Sigmoid colon (tissue), 7 donors: ENCODE measurements at places on chromosomes 12 and 14. TPM values are rescaled to one million over a fixed set of nuclear protein-coding genes. Genes with fewer than 3 reads are reported as not detected.
A peak's percentile ranks its signal among the peaks of the same experiment; 100 is the strongest.

GRCh38 chr12:112597986-112598385, 179.2 kb downstream of the PTPN11 start:
- DNase-seq, result no peak

DNA sequence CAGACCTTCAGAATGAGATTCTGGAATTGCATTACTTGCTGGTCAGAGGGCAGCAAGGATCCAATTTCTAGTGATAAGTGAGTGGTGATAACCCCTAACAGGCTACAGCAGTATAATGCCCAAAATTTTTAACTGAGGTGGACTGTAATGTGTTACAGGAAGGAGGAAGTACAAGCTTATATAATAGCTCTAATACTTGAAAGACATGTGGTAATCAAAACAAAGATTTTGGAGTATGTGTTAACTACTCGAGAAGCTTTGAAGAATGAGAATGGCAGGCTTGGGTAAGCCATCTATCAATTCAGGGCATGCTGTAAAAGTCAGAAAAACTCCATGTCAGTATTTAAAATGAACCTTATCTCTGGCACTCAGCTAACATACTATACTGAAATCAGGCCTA, 70.5 kb downstream of the ANKS1B start:
- no peak for DNase-seq

Gene LRP1-AS
- not detected for total RNA-seq

- DNase-seq, result no peak
Measured at GRCh38 chr12:24922090-24922489, 26.8 kb downstream of the BCAT1 start.

Gene TCL1B
- total RNA-seq, result not detected

DNA sequence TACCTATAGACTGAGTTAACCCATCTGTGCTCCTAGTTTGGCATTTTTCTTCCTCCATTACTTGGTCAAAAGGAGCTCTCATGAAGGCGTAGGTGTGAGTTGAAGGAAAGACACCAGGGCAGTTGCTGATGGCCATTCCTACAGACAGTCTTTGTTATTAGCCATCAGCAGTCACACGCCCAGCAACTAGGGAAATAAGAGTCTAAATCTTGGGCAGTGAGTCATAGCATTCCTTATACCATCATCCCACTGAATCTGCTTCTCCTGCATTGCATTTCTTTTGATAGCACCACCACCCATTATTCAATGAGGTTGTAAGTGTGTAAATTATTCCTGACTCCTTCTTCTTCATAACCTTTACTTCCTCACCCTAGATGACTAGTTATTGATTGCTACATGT, 150.9 kb upstream of the IGF1 start:
- DNase-seq, result no peak

GRCh38 chr12:89697296-89697695, 11.3 kb downstream of the ATP2B1 start:
- no peak for DNase-seq

DNA sequence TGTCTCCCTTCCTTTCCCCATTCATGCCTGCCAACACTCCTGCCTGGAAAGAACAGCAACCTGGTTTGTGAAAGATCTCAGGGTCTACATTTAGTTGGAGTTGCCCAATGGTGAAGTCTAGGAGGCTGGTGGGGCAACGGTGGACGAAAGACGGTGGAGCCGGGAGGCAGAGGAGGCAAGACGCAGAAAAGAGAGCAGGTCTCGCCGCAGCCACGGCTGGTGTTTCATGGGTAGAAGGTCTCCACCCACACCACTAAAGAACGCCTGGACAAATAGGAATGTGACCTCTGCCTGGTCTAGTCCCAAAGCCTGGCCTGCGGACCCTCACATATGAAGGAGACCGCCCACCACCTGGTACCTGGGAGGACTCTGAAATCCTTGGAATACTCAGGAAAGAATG, 185.6 kb downstream of the ALG10 start:
- DNase-seq, result no peak

DNA sequence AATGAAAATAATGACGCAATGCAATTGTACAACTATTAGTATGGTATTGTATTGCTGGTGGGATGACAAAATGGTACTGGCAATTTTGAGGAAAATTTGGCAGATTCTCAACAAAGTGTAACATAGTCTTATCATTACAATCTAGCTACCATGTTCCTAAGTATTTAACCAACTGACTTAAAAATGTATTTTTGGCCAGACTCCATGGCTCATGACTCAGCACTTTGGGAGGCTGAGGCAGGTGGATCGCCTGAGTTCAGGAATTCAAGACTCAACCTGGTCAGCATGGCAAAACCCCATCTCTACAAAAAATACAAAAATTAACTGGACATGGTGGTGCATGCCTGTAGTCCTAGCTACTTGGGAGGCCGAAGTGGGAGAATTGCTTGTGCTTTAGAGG, 1409.5 kb downstream of the AACS start:
- DNase-seq, result no peak

Gene DDX51
- 7.2 TPM for total RNA-seq

Gene ADAM21
- total RNA-seq, result not detected

Gene PROX2
- not detected for total RNA-seq

DNA sequence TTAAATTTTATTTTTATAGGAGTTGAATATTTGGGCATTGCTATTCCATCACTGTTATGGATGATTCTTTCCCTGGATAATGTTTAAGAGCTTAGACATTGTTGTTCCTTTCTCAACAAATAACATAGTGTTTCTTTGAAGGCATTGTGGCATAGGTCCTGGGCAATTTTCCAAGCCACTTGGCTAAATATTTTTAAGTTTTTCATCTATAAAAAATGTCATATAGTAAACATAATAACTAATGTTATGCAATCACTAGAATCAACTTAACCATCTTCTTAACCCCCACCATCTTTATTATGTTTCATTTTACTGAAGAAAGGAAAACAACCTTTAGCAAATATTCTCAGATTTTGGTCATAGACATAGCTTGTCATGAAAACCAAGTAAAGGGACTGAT, 600.6 kb upstream of the LMO3 start:
- DNase-seq, result no peak

DNA sequence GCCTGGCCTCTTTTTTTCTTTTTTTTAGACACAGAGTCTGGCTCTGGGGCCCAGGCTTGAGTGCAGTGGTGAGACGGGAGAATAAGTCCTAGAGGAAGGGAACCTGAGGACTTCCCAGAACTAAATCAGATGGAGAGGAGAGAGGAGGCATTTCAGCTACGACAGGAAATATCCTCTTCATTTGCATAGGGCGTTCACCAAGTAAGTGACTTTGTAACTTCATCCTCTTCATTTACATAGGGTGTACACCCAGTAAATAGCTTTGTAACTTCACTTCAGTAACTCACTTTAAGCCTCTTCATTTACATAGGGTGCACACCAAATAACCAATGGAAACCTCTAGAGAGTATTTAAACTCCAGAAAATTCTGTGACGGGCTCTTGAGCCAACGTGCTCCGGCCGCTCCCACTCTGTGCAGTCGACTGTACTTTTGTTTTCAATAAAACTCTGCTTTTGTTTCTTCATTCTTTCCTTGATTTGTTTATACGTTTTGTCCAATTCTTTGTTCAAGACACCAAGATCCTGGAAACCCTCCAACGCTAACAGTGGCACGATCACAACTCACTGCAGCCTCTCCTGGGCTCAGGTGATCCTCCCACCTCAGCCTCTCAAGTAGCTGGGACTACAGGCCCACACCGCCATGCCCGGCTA, 21.4 kb upstream of the ANKRD9 start:
- no peak for DNase-seq

Gene TMEM229B
- total RNA-seq, result 6.1 TPM

GRCh38 chr14:104708606-104709268, 15.3 kb upstream of the ADSS1 start:
- DNase-seq, result no peak

DNA sequence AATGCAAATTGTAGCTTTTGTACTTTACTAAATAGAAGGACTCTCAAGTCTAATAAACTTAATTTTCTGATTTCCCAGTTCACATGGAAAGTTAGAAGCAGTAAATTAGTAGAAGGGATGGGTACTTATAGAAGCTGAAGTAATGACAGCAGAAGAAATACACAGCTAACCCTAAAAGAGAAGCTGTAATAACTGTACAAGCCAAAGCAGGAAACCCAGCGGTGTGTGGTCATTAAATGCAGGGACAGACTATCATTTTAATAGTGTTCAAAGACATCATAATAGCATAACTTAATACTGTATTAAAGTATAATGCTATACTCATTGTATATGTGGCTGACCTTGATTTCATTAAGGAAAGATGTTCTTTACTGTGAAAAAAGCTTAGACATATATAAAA, 74.9 kb downstream of the PCNX1 start:
- DNase-seq, result no peak

DNA sequence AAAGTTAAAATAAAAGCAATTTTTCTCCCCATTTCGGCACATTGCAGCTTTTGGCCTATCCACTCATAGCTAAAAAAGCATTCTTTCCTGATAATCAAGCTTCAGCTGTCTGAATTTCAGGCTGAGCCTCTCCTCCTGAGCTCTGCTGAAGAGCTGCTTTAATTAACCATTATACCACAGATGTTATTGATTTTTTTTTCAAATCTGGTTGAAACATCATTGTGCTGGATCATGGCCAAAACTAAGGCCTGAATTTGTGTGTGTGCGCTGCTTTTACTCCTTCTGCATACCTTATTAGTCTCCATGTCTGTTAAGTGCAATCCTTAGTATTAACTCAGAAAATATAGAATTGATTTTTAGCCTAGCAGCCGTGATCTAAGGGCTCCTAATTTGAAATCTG, 52.3 kb downstream of the MBIP start:
- no peak for DNase-seq

Gene GYS2
- total RNA-seq, result not detected

GRCh38 chr14:52081964-52082363, 13.1 kb upstream of the NID2 start:
- DNase-seq, result no peak

GRCh38 chr12:55737581-55738122, 5.3 kb upstream of the GDF11 start:
- peak; percentile 25 for DNase-seq

DNA sequence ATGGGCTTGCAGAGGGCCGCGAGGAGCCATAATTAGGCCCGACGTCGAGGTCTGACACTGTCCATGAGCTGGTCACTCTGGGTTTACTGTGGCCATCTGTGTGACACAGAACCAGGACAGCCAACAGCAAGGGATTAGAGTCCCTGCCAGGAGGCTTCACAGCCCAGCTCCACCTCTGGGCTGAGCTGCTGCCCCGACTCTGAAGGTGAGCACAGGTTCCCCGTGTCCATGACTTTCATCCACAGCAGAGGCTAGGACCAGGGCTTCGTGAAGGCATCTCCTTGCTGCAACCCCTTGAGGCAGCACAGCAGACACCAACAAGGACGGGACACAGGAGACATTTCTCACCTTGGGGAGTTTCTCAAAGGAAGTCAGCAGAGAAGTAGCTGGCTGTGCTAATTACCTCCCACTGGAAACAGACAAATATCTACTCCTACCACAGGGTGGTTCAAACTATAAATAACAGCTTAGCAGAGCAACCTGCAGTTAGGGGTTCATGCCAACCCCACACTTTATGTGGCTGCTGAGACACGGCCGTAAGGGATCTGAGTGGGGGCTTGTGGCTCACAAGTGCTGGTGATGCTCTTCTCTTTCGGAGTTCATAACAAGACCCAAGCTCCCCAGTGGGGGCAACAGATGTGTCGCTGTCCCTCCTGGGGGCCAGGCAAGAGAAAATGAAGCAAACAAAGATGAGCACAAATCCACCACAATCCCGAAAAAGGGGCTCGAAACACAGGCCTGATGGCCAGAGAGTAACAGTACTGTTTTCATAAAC, 29.2 kb downstream of the ZFYVE21 start:
- DNase-seq, result peak; percentile 36

Gene RNASE2
- total RNA-seq, result 14.3 TPM

- DNase-seq, result no peak
Measured at GRCh38 chr14:51938137-51938536, 51.2 kb upstream of the RTRAF start.

GRCh38 chr14:50804181-50804721, 26.7 kb downstream of the NIN start:
- no peak for DNase-seq

DNA sequence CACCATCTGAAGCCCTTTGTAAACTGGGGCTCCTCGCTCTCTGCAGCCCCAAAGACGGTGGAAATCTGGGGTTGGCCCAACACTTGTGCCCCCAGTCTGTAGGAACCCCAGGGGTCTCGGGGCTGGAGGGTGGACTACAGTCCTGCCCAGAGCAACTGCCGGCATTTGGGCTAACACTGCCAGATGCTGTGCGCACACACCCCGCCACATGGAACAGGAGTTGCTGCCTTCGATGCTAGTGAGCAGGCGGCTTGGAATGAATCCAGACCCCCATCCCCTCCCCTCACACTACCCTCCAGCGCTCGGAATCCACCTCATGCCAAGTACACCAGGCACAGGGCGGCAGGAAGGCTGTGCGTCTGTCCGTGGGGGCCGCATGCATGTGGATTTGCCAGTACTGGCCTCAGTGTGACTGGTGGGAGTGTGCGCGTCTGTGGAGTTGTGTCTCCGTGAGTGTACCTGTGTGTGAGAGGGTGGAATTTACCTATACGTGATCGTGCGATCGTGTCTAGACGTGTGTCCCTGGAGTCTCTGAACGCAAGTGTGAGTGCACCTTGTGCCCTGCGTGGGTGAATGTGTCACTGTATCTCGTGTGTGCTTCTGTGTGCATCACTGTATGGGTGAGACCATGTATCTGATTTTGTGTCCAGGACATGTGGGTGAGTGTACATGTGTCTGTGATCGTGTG, 5.1 kb downstream of the LHX5 start:
- DNase-seq, result no peak

Gene SMCO2
- total RNA-seq, result not detected
